ENCODE measurements at places on chromosomes 12 and 14.

DNA sequence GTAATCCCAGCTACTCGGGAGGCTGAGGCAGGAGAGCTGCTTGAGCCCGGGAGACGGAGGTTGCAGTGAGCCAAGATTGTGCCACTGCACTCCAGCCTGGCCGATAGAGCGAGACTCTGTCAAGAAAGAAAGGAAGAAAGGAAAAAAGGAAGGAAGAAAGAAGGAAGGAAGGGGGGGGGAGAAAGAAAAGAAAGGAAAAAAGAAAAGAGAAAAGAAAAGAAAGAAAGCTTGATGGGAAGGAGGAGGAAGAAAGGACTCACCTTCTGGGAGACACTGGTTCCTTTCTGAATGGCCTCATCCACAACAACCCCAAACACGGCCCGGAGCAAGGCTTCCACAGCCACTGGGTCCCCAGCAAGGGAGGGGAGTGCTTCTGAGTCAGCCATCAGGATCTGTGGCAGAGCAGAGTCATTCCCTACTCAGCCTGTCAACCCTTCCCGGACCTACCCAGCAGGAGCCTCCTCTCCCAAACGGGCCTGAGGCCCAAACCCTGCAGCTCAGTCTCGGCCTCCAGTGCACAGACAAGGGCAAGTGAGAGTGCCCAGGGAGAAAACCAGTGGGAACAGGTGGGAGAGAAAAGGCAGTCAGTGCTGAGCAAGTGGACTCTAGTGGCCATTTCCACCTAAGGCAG lies 7.3 kb upstream of the ZNF740 start:
- DNase-seq = no peak

DNA sequence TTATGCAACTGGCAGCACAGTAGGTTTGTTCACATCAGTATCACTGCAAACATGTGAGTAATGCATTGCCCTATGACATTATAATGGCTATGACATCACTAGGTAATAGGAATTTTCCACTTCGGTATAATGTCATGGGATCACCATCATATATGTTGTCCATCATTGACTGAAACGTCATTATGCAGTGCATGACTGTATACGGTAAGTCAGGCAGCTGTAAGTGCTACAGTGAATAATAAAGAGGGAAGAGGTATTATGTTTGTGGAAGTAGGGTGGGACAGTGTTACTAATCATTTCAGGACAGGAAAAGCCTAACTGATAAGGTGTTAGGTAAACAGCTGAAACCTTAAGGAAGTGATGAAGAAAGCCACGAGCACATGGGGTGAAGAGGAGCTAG lies 68.1 kb downstream of the ANO4 start:
- DNase-seq = no peak

GRCh38 chr12:113500782-113501311 lies 29.2 kb upstream of the LHX5 start:
- DNase-seq = no peak

- DNase-seq = no peak
Observed at GRCh38 chr14:63432228-63432627, 110.9 kb downstream of the PPP2R5E start.

GRCh38 chr12:102343361-102344121 lies 136.8 kb downstream of the IGF1 start:
- DNase-seq = no peak

- no peak for DNase-seq
Observed at GRCh38 chr14:70931008-70931407, 23.7 kb downstream of the PCNX1 start.

DNA sequence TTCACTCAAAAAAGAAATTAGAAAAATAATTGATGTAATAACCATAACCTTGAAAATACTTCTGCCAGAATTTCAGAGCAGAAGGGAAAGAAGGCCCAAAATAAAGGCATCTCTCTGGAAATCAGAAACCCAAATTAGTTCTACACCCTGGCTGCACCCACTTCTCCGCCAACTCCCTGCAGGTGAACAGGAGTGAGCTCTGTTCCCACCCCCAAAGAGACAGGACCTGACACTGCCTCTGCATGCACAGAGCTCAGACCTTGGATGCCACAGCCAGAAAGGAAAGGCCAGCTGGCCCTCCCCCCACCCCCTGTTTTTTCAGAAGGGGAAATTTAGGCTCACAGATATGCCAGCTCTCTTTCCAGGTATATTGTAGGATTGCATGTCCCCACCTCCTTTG lies 228.2 kb downstream of the BCL11B start:
- no peak for DNase-seq

DNA sequence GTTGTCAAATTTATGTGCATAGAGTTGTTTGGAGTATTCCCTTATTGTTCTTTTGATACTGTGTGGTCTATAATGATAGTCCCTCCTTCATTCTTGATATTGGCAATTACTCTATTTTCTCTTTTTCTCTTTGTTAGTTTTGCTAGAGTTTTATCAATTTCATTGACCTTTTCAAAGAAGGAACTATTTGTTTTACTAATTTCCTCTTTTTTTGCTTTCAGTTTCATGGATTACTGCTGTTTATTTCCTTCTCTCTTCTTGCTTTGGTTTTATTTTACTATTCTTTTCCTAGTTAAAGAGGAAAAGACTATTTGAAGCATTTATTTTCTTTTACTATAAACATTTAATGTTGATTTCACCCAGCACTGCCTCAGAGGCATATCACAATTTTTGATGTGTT lies 250.9 kb upstream of the PELI2 start:
- DNase-seq = no peak

GRCh38 chr12:81141217-81141616 lies 63.3 kb downstream of the ACSS3 start:
- no peak for DNase-seq

DNA sequence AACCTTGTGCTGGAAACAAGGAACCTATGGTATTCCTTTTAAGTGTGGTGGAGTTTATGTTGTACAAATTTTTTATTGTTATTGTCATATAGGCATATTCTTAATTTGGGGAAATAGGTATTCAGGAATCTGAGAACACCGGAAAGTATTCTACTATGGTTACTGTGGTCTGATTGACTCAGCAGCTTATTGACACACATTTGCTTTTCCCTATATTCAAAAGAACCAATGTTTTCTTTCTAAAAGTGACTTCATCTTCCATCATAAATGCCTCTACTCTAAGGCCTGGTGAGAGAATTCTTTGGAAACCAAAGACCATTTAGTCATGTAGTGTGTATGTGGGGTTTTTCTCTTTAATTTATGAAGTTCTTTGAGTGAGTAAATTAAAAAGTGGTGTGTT lies 474.8 kb downstream of the TMTC2 start:
- DNase-seq = no peak

GRCh38 chr12:40099423-40099853 lies 6.4 kb downstream of the SLC2A13 start:
- no peak for DNase-seq

GRCh38 chr14:62645649-62646048 lies 399.6 kb downstream of the KCNH5 start:
- DNase-seq = no peak
